ENCODE measurements at places on chromosomes 12 and 14. TPM values are rescaled to one million over a fixed set of nuclear protein-coding genes. Genes with fewer than 3 reads are reported as not detected.

The ASCL1 gene
- total RNA-seq = not detected

The NEMP1 gene
- 30.3 TPM for total RNA-seq

The PLBD1 gene
- total RNA-seq = 1.5 TPM

The LRRK2 gene
- total RNA-seq = not detected

The PMCH gene
- total RNA-seq = not detected

The MDGA2 gene
- total RNA-seq = not detected

The B3GNT4 gene
- 0.34 TPM for total RNA-seq

The ERP29 gene
- 127 TPM for total RNA-seq

The FAM90A1 gene
- not detected for total RNA-seq
